ENCODE measurements at places on chromosomes 7 and 10.

DNA sequence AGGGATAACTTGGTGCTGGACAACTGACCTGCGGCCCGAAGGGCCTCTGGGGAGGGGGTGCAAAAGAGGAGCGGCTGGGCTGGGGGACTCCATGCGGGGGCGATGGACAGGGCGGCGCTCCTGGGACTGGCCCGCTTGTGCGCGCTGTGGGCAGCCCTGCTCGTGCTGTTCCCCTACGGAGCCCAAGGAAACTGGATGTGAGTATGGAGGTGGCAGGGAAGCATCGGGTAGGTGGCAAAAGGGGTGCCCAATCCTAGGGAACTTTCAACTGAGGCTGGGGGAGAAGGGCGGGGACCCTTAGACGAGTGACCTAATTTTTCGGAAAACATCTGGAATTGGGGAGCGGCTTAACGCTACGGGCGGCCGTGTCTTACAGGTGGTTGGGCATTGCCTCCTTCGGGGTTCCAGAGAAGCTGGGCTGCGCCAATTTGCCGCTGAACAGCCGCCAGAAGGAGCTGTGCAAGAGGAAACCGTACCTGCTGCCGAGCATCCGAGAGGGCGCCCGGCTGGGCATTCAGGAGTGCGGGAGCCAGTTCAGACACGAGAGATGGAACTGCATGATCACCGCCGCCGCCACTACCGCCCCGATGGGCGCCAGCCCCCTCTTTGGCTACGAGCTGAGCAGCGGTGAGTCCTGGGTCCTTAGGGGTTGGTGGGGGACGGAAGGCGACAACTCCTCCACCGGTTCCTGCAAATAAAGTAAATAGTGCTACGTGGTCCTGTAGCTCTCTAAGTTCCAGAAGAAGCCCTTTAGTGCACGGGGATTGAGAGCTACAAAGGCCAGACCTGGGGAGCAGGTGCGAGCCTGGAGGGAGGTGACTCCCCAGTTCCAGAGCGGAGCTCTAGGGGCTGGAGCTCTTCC lies 622 bp downstream of the WNT16 start:
- no peak for DNase-seq

- DNase-seq = no peak
These were observed 1189.5 kb downstream of the GATA3 start for GRCh38 chr10:9243941-9244411.

DNA sequence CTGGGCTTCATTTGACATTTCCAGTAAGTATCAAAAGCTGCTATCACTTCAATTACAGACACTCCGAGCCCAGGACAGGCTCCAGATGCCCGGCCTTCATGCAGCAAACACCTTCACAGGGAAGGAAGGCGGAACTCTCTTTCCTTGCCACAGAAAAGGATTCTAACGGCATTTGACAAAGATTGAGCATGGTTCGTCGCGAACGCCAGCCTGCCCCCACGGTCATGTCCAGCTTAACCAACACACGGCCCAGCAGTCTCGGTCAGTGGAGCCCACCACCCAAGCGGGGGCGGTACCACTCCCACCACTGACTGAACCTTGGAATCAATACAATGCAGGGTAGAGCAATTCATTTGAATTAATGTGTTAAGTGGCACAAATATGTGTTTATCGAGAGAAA lies 607.2 kb downstream of the DNAJB6 start:
- no peak for DNase-seq

DNA sequence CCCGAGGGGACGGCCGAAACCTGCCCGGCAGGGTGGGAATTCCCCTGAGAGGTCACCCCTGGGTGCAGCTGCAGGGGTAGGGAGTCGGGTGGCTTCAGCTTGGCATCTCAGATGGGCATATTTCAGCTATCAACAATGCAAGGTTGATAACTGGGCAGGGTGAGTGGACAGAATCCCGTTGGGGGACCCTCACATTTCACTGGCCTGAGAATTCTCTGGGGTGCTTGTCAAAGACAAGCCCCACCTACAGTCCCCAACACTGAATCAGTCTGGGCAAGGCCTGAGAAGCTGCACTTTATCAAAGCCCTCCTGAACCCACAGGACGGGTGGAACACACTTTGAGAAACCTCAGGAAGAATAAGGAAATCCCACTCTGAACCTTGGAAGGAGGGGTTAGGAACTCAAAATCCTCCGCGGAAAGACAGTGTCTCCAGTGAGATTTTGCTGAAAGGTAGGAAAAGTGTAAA lies 3.1 kb downstream of the RGS10 start:
- no peak for DNase-seq

GRCh38 chr7:95622001-95622549 lies 25.8 kb upstream of the PDK4 start:
- DNase-seq = no peak

DNA sequence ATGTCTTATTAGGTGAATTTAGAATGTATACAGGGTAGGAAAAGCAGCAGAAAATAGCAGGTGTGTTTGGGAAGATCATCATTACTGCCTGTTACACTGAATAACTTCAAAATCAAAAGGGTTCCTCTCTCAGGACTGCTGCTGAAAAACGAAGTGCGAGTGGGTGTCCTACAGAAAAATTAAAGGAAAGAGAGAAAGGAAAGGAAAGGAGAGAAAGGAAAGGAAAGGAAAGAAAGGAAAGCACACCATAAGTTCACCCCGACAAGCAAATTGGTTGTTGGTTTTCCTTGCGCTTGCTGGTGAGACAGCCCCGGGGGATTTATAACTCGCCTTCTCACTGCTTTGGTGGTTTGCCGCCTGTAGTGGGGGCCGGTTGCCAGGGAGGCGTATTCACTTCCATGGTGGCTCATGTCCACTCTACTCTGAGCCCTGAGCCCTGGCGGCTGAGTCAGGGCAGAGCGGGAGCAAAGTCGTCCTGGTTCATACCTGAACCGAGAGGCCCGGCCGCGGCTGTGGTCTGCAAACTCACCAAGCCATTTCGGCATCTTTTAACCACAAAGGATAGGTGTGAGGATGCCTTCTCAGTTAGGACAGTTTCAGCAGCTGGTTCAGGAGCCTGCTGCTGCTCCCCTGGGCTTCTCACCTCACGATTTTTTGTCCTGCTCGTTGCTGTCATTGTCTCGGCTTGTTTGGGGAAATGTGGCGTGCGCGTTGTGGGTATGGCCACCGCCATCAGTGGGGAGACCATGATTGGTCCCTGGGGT lies 26.1 kb downstream of the INPP5A start:
- no peak for DNase-seq

GRCh38 chr7:149489391-149490024 lies 8.1 kb downstream of the ZNF746 start:
- DNase-seq = no peak

Data from amygdala (tissue), 56 donors.